ENCODE measurements at places on chromosomes 16 and 17.

DNA sequence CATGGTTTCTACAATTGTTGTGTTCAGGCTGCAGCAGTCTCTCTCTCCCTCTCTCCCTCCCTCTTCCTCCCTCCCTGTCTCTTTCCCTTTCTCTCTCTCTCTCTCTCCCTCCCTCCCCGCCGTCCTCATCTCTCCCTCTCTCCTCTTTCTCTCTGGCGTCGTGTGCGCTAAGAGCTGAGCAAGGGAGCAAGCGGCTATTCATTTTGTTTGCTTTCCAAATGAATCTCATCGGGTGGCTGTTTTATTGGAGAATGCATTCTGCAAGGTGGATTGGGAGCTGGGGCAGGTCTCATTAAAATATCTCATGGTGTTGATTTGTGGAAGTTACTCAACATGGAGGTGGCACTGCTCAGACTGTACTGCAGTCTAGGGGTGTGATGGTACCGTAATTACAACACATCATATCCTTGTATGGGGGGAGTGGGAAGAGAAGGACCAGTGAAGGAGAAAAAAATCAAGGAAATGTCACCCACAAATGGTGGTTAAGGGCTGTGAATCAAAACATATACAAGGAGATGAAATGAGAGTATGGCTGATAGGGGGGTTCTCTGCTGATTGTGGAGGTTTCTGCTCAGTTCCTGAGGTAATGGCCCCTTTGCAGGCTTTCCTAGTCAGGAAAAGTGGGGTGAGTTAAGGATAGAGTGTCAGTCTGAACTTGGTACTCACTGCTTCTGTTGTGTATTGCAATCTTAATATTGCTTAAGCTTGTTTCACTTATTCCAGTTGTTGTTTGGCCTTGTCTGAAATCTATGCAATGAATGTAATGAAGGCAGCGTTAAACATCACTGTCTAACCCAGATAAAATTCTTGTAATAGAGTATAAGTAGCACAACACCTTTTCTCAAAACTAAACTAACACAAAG, 2.7 kb downstream of the MSL1 start:
- no peak for DNase-seq

- no peak for DNase-seq
Observed at GRCh38 chr17:9006175-9006767, 15.0 kb upstream of the NTN1 start.

- DNase-seq = no peak
Observed at GRCh38 chr17:29240968-29241963, 5.4 kb upstream of the CRYBA1 start.

DNA sequence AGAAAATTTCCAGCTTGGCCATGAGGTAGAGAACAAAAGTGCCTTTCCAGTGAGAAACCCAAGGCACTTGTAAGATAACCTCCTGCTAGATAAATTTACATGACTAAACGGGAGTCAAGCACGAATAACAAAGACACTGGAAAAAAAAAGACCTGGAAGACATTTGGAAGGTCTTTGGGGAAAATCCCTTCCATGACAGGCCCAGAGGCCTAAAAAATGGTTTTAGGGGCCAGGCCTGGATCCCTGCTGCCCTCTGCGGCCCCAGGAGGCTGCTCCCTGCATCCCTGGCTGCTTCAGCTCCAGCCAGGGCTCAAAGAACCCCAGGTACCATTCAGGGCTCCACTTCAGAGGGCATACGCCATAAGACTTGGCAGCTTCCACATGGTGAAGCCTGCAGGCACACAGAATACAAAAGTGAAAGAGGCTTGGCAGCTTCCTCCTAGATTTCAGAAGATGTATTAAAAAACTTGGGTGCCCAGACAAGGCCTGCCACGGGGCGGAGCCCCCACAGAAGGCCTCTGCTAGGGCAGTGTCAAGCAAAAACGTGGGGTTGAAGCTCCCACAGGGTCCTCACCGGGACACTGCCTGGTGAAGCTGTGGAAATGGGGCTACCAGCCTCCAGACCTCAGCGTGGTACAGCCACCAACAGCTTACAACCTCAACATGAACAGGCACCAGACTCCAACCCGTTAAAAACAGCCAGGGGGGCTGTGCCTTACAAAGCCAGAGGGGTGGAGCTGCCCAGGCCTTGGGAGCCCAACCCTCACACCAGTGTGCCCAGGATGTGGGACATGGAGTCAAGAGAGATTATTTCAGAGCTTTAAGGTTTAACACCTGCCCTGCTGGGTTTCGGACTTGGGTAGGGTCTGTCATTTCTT, 77.1 kb downstream of the SDK2 start:
- DNase-seq = no peak

DNA sequence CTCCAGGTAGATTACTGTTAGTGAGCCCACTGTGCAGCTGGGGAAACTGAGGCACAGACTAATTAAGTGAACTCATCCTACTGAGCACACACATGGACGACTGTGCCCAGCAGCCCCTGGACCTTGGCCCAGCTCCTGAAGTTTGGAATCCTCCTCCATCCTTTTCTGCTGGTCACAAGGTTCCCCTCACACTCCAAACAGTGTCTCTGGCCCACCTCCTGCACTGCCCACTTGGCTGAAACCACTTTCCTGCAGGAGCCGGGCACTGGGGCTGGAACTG, 3.6 kb downstream of the RHBDF2 start:
- DNase-seq = no peak

- peak; percentile 68 for DNase-seq
Observed at GRCh38 chr17:13244513-13244912, 226.7 kb upstream of the ELAC2 start.

- no peak for DNase-seq
Observed at GRCh38 chr17:66508896-66509844, 206.8 kb downstream of the PRKCA start.

Measured in left forelimb (tissue), 1 donor.